CD4-positive, alpha-beta T cell treated with Interleukin-21 for 1 hour (primary cell): ENCODE measurements at places on chromosomes 6 and 20.
A peak's percentile ranks its signal among the peaks of the same experiment; 100 is the strongest.

DNA sequence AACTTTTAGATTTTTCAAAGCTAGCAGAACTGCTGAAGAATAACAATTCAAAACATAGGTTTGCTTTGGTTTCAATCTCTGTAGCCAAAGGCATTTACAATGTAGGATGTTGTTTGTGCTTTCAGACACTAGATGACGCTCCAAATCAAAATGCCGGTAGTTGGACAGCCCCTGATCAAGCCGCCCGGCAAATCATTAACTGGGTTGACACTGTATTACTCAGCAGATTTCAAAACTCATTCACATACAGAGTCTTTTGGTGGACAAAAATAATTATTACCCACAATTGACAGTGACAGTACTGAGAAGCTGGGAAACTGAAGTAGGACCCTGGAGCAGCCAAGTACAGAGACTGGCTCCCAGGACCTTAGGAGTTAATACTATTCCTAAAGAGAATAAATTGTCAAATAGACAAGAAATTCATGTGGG is 21.3 kb upstream of the HFE start:
- DNase-seq: peak; percentile 82

DNA sequence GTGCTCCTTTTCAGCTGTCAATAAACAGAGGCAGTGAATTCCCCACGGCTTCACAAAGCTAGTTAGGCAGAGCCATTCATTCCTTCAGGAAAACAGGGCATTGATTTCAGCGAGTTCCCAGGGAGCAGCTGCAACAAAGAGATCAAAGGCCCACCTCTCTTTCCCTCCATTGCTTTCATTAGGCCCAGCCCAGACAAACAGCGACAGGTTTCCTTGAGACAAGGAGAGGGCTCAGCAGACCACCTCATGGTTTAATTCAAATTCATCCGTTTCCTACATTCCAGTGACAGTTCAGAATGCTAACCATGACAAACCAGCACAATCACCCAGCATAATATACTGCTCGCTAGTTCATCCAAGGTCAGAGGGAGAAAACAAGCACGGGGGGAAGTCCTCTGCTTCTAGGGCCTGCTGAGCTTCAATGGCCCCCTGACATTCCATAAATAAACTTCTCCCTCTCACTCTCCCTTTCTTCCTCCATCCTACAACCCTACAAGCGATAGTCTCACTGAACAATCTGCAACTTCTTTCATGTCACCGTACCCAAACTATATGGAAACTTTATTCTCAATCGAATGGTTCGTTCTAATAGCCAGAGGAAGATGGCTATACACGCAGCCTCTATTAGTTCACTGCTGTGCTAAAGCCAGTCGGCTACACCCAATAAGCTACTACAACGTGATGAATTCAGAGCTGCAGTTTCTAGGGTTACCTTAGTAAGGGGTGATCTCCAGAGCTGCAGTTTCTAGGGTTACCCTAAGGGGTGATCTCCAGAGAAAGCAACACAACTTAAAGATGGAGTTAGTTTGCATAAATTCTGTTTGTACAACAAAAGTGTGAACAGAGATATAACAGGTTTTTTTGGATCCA is 34.7 kb downstream of the PLAGL1 start:
- no peak for DNase-seq

DNA sequence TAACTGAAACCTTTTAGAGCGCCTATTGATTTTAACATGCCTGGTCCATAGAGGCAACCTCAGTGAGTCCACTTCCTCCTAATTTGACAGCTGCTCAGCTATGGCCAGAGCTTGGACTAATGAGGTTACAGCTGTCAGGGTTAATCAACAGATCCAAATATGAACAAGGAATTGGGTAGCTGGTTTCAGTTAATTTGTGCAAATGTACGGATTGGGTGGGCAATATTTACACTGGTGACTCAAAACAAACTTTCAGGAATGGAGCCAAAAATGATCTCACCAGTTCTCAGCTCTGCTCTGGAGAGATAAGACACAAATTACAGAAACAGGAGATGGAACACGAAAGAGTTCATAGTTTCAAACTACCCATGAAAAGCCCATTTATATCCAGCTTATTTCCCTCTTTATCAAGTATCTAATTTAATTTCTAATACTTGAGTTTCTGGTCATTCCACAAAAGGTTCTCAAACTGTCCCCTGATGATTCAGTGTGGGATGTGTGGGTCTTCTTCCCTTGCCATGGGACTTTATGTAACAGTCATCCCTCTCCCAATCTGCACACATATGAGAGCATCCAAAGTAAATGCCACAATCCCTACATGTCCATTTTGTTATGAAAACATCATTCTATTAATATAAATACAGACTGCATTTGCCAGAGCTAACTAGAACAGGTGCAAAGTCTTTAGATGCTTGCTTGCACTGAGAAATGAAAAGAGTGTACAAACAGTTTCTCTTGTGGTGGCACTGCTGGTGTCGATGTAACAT is 149.9 kb downstream of the RPS12 start:
- no peak for DNase-seq

GRCh38 chr6:148874698-148875293 is 128.0 kb downstream of the UST start:
- no peak for DNase-seq

DNA sequence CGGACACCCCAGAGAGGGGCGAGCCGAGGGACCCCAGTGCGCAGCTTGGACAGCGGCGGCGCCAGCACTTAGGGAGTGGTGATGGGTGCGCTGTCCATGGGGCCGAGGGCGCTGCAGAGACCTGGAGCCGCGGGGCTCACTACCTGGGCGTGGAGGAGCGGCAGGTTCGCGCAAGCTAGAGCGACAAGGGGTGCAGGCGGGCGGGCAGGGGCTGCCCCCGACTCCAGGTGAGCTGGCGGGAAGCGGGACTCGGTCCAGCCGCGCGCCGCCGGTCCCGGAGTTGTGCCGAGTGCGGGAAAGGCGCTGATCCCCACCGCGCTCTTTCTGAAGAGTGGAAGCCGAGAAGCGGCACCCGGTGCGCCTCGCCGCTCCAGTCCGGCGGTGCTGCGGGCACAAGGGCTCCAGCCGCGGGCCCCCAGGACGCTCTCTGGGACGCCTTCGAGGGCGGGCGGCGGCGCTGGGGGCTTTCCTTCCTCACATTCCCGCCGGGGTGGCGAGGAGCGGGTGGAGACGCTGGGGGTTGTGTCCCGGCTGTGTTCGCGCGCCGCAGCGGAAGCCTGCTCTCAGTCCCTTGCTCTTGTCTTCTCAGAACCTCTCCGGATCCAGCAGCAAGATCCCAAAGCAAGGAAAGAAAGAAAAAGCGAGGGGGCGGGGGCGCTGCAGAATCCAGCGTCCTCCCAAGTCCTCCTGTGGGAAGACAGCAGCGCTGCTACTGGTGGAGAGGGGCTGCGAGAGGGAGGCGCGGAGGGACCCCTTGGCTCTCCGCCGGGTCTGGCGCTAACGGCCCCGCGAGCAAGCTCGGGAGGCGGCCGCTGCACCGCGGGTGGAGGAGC is at the start of gene B3GAT2:
B3GAT2 (minus strand) TSS at position 610 of the 833 bp plus-strand sequence. CDS start 631 bp downstream, outside the sequence.
- no peak for DNase-seq

DNA sequence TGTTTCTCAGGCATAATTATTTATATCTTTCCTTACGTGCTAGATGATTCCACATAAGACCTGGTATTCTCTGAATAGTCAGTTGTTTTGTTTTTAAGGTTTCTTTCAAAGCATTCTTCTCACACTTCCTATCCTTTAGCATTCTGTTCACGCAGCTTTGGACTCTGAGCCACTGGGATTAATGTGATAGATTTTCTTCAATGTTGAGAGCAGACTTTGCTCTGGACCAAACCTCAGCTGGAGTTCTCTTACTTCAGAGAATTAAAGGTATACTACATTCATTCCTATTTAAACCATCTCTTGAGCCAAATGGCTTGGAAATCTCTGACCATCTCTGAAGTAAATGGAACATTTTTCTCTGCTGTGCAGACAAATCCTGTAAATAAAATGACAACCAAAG is 70.7 kb upstream of the TRAF3IP2 start:
- DNase-seq: no peak

- no peak for DNase-seq
These were observed 915 bp downstream of the PRRC2A start for GRCh38 chr6:31621320-31621939.

DNA sequence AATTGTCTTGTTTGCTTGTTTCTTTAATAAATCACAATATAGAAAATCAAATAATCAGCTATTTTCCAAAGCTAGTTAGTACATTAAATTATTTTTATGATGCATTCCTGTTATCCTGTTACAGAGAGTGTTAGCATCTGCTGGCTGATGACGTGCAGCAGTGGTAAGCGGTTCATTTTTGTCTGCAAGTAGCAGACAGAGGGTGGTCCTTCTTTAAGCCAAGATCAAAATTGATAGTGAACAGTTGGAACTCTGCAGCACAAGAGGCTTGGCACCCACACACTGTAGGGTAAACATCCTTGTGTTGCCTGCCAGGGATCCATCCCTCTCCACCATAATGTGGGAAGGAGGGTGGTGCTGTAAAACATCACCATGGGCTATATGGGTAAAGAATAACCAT is 158.3 kb downstream of the FRK start:
- no peak for DNase-seq
